ENCODE measurements at places on chromosomes 13 and 19. TPM values are rescaled to one million over a fixed set of nuclear protein-coding genes. Genes with fewer than 3 reads are reported as not detected.

Gene ZSCAN1
- total RNA-seq: not detected

Gene TPTE2
- not detected for total RNA-seq

Gene FPR3
- total RNA-seq: 0.88 TPM

Gene ZNF91
- 25.2 TPM for total RNA-seq

All from smooth muscle cell of the umbilical artery (primary cell).